ENCODE measurements at places on chromosomes 5 and 9. TPM values are rescaled to one million over a fixed set of nuclear protein-coding genes. Genes with fewer than 3 reads are reported as not detected.
A peak's percentile ranks its signal among the peaks of the same experiment; 100 is the strongest.

DNA sequence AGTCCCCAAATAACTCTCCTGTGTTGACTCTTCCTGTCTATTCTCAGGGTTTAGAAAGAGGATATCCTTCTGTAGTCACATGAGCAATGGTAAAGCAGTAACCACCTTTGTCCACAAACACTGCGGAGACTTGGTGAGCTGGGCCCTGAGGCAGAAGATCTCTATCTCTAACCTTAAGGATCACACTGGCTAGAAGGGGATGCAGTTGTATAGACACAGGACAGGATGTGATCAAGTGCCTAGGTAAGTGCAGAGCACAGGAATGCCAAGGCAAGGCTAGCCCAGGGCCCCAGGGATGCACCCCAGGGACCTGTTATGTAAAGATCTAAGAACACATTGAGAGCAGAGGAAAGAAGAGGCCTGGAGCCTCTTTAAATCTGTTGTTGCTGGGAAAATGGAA, 610.5 kb downstream of the IRX1 start:
- no peak for DNase-seq

- no peak for DNase-seq
Measured at GRCh38 chr9:103755986-103756385, 338.1 kb upstream of the SMC2 start.

DNA sequence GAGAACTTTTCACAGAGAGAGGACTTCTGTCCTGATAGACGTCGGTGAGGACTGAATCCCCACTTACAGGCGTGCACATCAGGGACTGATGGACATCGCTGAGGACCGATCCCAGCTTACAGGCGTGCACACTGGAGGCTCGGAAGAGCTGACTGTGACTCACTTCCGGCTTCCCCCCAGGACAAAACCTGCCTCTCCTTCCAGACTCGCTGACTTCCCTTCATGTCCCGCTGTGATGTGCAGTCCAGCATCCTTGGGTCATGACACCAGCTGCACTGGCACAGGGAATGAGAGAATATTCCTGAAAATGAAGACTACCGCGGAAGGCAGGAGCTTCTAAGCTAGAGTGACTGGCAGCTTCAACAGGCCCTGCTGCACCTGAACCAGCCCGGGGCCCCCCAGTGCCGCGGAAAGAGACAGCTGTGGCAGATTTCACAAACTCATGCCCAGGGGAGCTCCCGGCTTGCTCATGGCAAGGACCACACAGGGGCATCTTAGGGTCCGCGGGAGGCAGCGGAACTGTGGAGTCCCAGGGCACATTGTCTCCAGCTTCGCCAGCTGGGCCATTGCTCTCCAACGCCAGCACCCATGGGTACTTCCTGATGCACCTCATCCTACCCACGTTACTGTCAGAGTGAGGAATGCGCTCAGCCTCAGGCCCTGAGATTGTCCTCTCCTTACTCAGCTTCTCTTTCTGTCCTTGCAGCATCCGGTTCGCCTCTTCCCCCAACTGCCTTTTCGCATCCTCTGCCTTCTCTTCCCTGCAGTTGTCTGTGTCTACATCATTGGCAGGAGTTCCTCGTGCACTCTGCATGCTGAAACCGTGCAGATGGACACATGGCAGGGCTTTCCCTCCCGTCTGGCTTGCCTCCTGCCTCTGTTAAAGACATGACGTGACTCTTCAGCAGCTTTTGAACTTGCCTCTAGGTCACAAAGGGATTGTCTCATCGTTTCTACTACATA, 29.5 kb downstream of the SURF6 start:
- DNase-seq: no peak

Gene SWI5
- total RNA-seq: 21.5 TPM

GRCh38 chr5:160169326-160169725, 50.1 kb upstream of the PWWP2A start:
- peak; percentile 94 for DNase-seq

DNA sequence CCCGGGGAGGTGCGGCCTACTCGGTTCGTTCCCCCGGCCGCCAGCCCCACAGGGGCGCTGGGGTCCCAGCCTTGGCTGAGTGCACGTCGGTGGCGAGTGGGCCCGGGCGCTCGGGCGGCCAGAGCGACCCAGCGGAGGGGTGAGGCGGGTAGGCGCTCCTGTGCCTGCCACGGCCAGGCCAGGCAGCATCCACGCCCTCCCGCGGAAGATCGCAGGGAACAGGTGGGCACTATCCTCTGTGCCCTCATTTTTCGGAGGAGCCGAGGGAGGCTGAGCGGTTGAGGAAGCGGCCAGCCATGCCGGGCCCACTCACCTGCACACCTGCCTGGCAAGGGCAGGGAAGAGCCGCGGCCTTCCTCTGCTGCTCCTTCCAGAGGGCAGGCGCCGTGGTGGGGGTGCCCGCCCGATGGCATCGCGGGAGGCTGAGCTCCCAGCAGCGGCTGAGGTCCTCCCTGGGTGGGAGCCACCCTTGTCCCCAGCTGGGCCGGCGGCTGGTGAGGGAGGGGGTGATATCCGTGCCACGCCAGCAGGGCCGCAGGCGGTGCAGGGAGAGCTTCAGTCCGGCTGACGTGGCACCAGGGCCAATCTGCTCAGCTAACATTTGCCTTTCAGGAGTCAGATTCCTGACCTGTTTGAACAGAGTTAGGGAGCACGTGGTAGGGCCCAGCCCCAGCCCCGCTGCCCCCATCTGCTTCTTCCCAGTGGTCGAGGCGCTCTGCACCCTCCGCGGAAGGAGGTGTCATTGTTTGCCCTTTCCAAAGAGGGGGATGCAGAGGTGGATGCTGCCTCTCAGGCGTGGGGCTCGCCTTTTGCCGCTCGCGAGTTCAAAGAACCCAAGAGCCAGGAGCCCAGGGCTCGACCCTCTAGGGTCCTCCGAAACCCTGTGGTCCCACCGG, 1.6 kb upstream of the SEC16A start:
- DNase-seq: no peak

- no peak for DNase-seq
Measured at GRCh38 chr5:157451806-157452205, 8.2 kb upstream of the NIPAL4 start.

GRCh38 chr9:136571531-136571930, 25.7 kb upstream of the NOTCH1 start:
- DNase-seq: no peak

Gene RPL12
- 511 TPM for total RNA-seq

DNA sequence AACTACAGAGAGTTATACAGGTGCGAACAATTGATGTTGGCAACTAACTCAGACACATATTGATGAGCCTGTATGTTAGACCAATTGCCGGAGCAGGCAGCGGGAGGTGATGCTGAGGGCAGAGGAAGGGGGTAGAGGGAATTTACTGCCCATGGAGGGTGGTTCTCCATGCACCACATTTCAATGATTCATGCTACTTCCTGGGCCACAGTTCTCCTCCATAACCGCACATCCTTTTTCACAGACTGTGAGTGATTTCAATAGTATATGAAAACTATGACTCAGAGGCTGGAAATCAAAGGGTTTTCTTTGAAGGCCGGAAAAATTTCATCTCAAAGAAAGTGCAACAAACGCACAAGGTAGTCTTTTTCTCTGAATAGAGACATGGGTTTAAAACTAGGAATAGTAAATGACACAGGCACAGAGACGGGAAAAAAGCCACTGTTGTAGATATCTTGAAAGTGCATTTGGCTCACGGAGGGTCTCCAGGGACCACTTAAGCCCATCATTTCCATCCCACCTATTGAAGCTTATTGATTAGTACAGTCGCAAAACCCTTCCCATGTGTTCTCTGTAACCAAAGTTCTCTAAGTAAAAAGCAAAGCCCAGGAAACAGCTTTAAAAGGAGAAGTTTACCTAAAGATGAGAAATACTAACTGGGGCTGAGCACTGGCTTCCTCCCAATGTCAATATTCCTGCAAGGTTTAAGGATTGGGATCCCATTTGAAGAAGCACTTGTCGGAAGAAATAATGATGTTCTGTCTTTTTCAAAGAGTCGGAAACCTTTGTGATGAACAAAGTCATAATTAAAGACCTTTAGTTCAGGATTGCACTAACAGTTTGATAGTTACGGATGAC, 28.0 kb upstream of the ADAM19 start:
- peak; percentile 76 for DNase-seq

Gene FABP6
- not detected for total RNA-seq

Gene ADRB2
- 0.16 TPM for total RNA-seq

Gene RNF44
- 3.1 TPM for total RNA-seq

- no peak for DNase-seq
Measured at GRCh38 chr5:107063511-107063910, 607.2 kb downstream of the EFNA5 start.

Gene FBP2
- not detected for total RNA-seq

Gene SLC2A8
- total RNA-seq: 5.5 TPM

DNA sequence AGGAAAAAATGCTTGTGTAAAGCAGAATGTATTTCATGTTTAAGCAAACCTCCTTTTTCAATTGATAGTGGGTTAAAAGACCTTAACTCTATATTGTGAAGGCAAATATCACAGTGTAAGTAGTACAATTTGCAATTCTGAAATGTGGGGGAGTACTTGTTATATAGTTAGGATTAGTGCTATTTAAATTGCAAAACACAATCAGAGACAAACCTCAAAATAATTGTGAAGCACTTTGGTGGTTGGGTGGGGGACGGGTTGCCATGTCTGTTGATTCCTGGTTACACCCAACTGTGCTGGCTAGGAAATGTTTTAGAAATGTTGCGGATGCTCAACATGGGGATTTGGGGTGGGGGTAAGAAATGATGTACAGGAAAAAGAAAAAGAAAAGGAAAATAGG, 37.4 kb downstream of the EGFLAM start:
- no peak for DNase-seq

GRCh38 chr9:89617978-89618377, 13.2 kb downstream of the GADD45G start:
- DNase-seq: no peak

Gene OLFML2A
- total RNA-seq: 1.7 TPM

GRCh38 chr5:124654418-124654817, 92.0 kb downstream of the ZNF608 start:
- DNase-seq: no peak

GRCh38 chr9:16901590-16901989, 31.1 kb upstream of the BNC2 start:
- peak; percentile 65 for DNase-seq

Gene SOHLH1
- total RNA-seq: not detected

DNA sequence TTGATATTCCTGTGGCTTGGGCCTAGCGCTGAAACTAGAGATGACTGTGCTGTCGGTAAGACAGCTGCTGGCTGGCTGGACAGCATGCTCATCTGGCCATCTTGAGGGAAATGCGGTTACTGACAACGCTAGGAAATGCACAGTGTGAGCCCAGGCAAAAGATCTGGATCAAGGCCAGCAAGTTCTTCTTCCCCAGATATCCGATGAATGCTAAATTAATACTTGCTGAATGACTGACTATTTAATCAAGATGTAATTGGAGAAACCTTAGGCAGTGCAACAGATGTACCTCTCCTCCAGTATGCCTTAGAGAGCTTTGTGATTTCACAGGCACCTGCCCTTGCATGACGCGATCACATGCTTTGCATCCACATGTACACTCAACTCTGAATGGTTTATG, 659.1 kb downstream of the EFNA5 start:
- no peak for DNase-seq

Gene SOX30
- not detected for total RNA-seq

- peak; percentile 4 for DNase-seq
Measured at GRCh38 chr9:79489261-79490000, 82.3 kb upstream of the TLE4 start.

DNA sequence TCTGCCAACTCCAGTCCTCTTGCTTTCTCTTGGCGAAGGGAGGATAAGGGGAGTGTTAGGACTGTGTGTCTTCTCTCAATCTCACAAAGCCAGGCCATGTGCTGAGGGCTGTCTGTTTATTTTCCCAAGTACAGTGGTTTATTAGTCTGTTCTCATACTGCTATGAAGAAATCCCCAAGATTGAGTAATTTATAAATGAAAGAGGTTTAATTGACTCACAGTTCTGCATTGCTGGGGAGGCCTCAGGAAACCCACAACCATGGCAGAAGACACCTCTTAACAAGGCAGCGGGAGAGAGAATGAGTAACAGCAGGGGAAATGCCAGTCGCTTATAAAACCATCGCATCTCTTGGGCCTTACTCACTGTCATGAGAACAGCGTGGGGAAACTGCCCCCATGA, 36.2 kb upstream of the CKS2 start:
- DNase-seq: peak; percentile 43

GRCh38 chr9:2257248-2257929, 242.2 kb downstream of the SMARCA2 start:
- no peak for DNase-seq

DNA sequence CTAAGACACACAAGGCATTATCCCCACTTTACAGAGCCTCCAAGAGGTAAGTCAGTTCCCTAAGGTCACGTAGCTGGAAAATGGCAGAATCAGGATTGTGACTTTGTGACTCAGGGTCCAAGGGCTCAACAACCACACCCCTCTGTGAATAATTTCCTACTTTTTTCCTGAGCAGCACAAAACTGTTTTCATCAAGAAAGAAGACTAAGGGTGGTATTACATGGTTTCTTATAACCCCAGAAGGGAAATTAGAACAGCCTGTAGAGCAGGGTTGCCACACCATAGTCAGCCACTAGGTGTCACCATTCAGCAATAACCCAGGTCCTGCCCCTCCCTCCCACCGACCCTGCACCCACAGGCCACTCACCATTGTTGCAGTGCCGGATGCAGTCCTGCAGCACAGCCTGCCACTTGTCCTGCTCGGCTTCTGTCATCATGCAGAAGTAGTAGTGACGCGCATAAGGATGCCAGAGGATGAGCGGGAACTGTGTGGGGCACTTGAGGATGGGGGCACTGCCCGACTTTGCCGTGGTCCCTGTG, 72.1 kb downstream of the LRSAM1 start:
- peak; percentile 59 for DNase-seq

- DNase-seq: no peak
Measured at GRCh38 chr9:121956808-121957207, 136.3 kb downstream of the TTLL11 start.

DNA sequence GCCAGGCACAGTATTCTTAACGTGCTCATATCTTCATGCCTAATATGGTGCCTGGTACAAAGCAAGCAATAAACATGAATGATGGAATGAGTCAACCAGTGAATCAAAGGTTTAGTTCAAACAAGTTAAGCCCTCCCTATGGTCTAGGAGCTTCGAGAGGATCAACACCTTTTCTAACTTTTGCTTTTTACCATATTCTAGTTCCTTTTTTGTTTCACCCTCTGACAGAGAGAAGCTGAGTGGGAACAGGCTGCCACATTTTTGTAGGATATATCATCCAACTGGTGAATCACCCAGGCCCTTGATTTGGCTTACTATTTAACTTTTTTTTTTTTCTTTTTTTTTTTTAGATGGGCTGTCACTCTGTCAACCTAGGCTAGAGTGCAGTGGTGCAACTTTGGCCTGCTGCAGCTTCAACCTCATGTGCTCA, 39.3 kb upstream of the TNC start:
- DNase-seq: peak; percentile 85

Gene GABRA1
- not detected for total RNA-seq

GRCh38 chr9:68768619-68769018, 63.6 kb downstream of the PIP5K1B start:
- DNase-seq: no peak

- no peak for DNase-seq
Measured at GRCh38 chr5:152465140-152465539, 60.1 kb upstream of the NMUR2 start.

DNA sequence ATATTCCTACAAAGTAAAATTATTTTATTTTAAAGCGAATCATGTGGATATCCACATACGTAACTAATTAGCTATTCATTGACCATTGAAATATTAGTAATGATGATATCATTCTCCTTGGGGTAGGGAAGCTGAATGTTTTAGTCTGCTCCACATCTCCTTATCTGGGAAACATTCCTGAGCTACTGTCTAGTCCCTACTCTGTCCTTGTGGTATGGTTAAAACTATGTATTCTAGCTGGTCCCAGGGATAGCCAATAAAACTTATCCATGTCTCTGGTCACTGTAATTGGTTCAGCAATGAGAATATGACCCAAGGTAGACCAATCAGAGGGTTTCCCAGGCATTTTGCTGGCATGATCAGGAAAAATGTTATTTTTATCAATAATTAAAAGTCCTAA, 76.0 kb upstream of the DAP start:
- peak; percentile 44 for DNase-seq

All from fibroblast of the aortic adventitia (primary cell).